Activated CD8-positive, alpha-beta memory T cell treated with anti-CD3 and anti-CD28 coated beads for 4 hours (primary cell): ENCODE measurements at places on chromosomes 2 and 18.

GRCh38 chr2:229873123-229873581 lies 48.7 kb downstream of the TRIP12 start:
- DNase-seq, result no peak

DNA sequence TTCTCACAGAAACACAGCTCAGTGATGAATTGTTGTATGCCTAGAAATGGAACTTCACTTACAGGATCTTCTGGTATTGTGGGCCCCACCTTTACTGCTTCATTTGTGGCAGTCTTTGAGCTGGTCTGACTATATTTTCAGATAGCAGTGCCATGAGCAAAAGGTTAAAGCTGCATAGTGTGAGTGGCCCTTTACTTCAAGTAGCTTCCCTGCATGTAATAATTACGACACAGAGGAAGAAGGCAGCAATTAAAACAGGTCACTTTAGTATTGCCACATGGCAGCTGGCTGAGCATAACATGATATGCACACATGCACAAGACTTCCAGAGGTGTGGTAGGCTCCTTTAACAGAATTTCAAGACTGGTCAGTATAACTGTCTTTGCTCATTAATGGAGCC lies 426.3 kb upstream of the ZEB2 start:
- no peak for DNase-seq

DNA sequence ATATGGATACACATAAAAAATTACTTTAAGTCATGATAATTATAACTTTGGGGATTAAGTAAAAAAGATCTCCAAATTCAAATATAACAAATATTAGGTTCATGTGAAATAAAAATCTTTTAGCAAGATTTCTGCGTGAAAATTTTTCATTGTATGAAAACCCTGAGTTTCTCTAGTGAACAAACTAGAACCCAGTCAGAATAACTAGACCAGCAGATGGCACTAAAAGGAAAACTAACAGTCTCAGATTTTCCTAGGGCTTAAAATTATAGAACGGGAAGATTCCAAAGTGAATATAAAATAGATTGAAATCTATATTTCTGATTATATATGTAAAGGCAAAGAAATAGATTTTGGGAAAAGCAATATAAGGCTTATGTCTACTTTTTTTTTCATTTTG lies 43.3 kb downstream of the TMEM200C start:
- no peak for DNase-seq

DNA sequence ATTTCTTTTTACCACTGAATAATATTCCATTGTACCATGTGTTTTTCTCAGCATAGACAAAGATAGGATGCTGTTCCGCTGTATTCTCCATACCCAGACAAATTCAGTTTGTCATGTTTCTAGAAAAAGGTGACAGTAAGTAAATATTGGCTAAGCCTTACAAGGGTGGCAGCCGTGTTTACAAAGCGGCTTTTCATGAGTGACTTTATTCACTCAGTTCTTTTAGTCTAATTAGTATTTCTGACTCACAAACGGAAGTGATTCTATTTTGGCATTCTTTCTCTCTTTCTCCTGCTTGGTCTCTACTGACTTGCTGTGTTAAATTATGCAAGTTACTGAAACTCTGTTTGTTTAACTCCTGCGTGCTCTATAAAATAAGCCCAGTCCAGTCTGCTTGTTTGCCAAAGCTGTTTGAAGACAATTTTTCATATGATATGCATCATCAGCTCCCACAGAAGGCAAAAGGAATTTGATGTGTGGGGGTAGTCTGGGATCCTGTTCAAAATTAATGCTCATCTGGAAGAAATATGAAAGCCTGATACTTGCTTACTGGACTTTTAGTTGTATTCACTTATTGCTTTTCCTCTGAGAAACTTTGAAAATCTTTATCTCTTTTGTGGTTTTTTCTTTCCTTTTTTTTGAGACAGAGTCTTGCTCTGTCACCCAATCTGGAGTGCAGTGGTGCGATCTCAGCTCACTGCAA lies 2.3 kb upstream of the PLEKHH2 start:
- DNase-seq, result no peak

DNA sequence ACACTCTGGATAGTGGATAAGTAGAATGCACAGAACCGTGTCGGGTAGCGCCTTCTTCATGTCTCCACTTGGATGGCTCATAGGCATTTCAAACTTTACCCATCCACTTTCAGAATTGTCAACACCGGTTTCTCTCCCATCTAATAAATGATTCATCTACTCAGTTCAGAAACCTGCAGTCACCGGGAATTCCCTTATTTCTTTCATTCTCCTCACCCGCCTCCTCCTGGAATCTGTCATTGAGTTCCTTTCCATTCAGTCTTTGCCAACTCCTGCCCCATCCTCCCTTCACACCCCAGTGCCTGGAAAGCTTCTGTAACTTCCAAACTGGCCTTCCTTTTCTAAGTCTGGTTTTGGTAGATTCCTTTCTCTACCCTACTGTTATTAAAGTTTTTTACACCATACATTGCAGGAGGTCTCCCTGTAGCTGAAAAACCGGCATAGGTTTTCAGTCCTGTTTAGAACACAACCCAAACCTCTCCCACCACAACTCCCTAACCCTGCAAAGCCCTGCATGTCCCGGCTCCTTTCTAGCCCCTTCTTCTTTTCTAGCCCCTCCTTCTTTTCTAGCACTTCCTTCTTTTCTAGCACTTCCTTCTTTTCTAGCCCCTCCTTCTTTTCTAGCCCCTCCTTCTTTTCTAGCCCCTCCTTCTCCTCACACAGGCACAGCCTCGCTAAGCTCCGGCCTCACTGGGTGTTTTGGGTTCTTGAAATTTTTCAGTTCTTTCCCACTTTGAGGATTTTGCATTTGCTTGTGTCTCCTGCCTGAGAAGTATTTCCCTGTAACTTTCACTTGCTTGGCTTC lies 133.9 kb upstream of the KLHL14 start:
- DNase-seq, result no peak

- peak; percentile 39 for DNase-seq
These were observed 652 bp downstream of the ITPRID2 start for GRCh38 chr2:181891966-181892798.

- no peak for DNase-seq
These were observed 7.4 kb downstream of the TRAF3IP1 start for GRCh38 chr2:238327751-238328150.

DNA sequence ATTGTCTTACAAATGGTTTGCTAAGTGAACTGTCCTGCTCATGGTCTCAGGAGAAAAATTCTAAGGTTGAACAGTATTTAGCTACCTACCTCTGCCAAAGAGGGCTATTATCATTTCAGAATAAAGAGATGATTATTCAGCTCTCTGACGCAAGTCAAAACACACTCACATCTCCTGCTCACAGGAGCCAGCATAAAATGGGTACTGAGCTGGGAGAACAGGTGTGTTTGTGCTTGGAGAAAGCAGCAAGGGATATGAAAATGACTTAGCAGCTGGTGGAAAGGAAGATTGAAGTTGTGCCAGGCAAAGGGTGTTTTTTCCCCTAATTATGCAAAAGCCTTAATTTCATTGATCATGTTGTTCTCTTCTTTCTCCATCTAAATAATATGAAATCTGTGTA lies 47.3 kb upstream of the TANK start:
- DNase-seq, result no peak

DNA sequence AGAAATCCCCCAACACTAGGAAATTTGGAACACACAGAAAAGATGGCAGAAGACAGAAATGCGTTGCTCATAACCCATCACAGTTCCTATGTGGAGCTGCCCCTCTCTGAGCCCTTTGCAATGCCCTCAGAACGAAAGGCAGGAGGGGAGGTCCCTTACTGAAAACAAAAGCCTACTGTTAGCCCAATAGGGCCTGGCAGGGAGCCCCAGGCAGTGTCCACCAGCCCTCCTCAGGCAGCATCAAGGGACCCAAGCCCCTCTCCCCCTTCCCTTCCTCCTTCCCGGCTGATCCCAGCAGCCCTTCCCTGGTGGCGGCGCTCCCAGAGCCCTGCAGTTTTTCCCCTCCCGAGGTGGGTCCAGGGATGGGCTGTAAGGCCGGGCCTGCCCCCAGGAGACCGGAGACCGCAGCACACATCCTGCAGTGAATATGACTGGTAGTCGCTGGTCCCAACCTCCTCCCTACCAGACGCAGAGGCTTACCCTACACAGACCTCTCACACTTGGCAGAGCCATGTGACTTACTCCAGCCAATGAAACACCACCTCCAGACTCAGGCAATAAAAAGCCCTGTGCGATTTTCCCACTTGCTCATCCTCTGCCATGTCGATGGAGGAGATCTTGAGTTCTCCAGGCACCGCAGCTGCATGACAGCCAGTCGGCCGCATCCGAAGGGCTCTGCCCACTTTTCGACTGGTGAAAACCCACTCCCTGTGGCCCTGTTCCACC lies 19.4 kb upstream of the DUSP2 start:
- DNase-seq, result no peak

- no peak for DNase-seq
These were observed 92.7 kb upstream of the SNTG2 start for GRCh38 chr2:857937-858336.

DNA sequence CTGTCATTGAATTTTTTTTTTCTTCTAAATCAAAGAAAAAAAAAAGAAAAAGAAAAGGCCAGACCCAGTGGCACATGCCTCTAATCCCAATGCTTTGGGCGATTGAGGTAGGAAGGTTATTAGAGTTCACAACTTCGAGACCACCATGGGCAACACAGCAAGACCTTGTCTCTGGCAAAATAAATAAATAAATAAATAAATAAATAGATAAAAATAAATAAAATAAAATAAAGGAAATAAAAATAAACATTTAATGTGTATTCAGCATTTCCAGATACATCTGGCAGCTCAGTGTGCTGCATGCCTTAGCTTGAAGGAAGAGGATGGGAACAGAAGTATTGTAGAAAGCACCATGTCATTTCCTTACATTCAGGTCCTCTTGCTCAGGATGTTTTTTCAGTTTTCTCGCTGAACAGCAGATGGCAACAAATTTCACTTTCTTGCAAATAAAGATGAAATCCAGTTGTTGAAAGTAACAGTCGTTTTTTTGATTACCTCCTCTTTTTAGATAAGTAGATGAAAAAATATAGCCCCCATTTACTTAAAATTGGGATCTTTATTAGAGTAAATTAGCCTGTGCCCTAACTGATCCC lies 25.7 kb upstream of the FAM178B start:
- no peak for DNase-seq

GRCh38 chr2:200466425-200467418 lies 43.1 kb downstream of the KCTD18 start:
- DNase-seq, result no peak

GRCh38 chr2:96924775-96925747 lies 55.2 kb upstream of the SEMA4C start:
- DNase-seq, result peak; percentile 8

GRCh38 chr2:240467659-240468302 lies 32.3 kb downstream of the GPC1 start:
- DNase-seq, result no peak

DNA sequence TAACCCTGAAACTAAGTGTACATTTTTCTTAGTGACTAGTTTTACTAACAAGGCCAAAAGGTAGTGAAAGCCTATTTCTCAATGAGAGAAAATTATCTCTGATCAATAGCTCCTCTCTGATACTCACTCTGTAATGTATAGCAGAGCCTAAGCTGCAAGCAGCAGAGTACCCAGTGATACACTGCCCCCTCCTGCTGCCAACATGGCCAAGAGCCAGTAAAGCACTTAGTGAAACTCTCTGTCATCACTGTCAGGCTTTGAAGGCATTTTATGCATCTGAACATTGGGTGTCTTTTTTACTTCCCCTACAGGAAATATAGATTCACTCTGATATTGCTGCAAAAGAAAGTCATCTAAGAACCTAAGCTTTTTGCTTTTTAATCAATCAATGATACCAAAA lies 784.1 kb upstream of the CDH7 start:
- no peak for DNase-seq

DNA sequence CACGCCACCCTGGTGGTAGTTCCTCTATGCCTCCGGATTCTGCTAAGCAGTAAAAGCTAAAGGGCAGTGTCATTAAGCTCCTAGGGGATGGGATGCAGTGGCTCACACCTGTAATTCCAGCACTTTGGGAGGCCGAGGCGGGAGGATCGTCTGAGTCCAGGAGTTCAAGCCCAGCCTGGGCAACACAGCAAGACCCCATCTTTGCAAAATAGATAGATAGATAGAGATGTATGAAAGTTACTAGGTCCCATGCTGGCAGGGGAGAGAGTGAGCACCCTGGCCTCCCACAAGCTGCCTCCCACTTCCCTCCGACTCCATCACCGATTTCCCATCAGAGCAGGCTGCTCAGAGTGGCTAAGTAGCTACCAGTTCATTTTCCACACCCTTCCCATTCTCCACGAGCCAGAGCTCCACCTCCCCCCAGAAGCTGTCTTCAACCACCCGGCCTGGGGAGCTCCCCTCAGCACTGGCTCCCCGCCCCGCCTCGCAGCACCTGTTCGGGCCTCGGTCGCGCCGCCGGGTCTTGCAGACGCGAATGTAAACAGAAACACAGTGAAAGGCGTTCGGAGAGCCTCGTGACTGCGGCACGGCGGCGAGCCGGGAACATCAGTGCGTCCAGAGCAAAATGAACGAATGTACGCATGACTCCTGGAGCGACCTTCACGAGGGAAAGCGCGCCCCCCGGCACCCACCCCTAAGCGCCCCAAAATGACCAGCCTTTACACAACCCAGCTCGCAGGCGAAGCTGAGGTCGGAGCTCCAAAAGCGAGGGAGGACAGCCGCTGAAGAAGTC lies 598 bp upstream of the CEP68 start:
- no peak for DNase-seq

DNA sequence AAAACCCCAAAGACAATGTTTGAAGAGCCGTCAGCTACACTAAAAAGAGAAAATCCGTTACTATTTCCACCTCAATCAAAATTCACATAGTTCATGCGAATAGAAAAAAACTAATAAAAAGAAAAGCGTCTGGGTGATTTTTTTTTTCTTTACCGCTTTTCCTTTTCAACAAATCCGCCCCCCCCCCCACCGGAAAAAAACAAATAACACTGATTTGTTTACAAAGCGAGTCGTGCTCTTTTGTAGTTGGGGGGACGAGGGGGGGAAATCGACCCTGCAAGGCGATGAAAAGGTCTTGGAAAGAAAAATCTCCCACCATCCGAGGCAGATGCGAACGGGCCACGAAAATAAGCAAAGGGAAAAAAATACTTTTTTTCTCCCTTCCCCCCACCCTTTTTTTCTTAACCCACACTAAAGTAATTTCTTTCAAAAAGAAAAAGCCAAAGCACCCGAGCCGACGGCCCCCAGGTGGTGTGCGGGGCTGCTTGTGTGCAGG lies 638 bp downstream of the ZNF521 start:
- DNase-seq, result no peak

DNA sequence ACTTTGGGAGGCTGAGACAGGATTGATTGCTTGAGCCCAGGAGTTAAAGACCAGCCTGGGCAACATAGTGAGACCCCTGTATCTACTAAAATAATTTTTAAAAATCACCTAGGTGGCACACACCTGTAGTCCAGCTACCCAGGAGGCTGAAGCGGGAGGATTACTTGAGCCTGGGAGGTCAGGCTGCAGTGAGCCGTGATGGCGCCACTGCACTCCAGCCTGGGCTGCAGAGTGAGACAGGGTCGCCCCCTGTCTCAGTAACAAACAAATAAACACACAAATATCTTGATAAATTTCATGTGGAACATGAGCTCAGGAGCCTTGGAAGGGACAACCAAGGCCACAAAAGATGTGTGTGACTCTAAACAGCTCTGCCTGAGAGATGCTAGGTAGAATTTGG lies 11.7 kb upstream of the ANKRD53 start:
- no peak for DNase-seq

GRCh38 chr2:131521961-131522781 lies 5.5 kb upstream of the CCDC74A start:
- DNase-seq, result no peak
